ENCODE measurements at places on chromosomes 5 and 9.
A peak's percentile ranks its signal among the peaks of the same experiment; 100 is the strongest.

- DNase-seq, result no peak
These were observed 427.1 kb downstream of the PRELID2 start for GRCh38 chr5:145408048-145408341.

- no peak for DNase-seq
These were observed 1728.3 kb upstream of the CDH9 start for GRCh38 chr5:28766565-28767158.

- no peak for DNase-seq
These were observed 22.3 kb upstream of the DAB2 start for GRCh38 chr5:39447059-39447458.

GRCh38 chr9:130165579-130165978 lies 6.6 kb upstream of the NCS1 start:
- DNase-seq, result no peak

GRCh38 chr5:111733571-111733970 lies 23.4 kb downstream of the NREP start:
- no peak for DNase-seq

DNA sequence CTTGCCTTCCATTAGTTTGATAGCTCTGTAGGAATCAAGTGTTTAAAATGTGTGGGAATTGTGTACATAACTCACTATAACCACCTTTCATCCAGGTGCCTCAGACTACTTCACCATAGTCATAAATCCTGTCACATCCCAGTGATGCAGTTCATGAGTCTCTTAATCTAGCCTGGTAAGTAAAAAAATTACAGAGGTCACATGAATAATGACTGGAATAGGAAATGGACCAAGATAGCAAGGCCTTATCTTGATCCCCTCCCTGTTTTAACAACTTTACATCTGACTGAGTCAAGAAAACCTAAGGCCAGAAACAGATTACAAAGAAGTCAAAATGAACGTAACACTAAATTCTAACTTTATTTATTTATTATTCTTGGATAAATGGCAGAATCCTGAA lies 1.5 kb upstream of the RNF145 start:
- no peak for DNase-seq

DNA sequence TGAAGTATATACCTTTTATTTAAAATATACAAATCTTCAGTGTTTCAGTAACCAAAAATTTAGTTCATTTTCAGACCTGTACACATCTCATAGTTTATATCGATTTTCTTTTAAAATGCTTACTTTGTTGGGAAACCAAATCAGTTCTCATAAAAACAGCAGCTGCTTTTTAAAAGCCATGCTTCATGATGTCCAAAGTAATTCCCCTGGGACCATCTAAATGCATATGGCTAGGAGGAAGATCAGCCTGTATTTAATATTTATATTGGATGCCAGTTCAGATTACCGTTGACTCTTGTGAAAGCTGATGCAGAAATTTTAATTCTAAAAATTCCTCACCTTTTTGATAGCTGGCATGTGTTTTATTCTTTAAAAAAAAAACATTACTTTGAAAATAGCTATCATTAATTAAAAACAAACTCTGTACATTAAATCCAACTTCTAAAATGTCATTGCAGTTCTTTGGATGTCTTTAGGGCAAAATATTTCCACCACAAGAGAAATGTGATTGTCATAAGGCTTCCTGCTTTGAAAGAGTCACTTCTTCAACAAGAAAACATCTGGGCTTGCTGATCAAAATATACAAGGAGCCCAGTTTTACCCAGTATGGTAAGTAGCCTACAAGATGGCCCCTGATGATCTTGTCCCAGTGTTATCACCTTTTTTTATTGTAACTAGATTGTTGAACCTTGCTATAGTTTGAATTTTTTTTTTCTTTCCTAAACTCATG lies 1242.9 kb upstream of the CDH6 start:
- DNase-seq, result no peak

DNA sequence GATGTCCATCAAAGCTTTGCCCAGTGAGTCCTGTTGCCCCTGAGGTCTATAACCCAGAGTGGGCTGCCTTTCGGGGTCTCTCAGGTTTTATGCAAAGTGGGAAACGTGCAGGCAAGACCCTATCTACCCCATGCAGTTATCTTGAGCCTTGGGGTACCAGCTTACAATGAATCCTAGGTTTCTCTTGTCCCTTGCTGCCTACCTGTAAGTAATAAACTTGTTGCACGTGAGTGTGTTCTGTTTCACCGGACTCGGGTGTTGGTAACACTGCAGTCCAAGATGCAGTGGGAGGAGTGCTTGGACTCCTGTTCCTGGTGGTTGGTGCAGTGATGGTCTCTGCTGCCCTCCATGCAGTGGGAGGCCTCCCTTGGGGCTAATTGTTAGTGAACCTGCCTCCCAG lies 85.6 kb upstream of the ALDH1B1 start:
- no peak for DNase-seq

DNA sequence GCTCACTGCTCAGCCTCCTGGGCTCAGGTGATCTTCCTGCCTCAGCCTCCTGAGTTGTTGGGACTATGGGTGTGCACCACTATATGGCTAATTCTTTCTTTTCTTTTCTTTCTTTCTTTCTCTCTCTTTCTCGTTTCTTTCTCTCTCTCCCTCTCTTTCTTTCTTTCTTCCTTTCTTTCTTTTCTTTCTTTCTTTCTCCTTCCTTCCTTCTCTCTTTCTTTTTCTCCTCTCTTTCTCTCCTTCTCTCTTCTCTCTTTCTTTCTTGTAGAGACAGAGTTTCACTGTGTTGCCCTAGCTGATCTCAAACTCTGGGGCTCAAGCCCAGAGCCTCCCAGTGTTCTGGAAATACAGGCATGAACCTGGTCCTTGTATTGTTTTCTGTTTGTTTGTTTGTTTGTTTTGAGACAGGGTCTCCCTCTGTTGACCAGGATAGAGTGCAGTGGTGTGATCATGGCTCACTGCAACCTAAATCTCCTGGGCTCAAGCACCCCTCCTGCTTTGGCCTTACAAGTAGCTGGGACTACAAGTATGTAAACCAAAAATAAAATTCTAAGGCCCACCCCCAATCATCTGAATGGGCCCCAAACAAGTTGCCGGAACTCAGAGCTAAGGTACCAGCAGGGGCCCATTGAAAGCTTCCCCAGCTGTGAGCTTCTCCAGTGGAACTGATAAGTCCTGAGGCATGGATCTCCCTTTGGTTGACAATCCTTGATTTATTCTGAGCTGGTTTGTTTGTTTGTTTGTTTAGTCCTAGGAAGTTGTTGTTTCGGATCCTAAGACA lies 11.9 kb upstream of the BTF3 start:
- DNase-seq, result no peak

GRCh38 chr5:147949711-147950573 lies 43.6 kb upstream of the C5orf46 start:
- peak; percentile 15 for DNase-seq

DNA sequence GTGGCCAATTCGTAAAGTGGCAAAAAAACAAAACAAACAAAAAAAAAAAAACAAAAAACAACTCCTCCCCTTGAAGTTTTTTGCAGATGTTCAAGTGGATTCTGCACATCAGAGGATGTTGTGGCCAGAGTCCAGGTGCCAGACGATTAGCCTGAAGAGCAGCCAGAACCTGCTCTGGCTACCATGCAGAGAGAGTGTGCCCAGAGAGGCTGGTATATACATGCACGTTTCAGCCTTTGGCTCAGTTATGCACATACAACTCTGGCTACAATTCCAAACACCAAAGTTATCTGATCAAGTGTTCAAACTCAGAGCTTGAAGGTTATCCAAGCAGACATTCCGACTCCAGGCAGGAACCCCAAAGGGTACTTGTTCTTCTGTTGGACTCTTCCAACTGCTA lies 34.7 kb downstream of the GGTA1 start:
- DNase-seq, result no peak

GRCh38 chr9:115213818-115214334 lies 95.9 kb upstream of the TNC start:
- no peak for DNase-seq

- no peak for DNase-seq
These were observed 13.9 kb downstream of the TNFSF8 start for GRCh38 chr9:114916481-114916880.

- DNase-seq, result peak; percentile 18
These were observed 9.0 kb downstream of the CDX1 start for GRCh38 chr5:150175536-150175935.

DNA sequence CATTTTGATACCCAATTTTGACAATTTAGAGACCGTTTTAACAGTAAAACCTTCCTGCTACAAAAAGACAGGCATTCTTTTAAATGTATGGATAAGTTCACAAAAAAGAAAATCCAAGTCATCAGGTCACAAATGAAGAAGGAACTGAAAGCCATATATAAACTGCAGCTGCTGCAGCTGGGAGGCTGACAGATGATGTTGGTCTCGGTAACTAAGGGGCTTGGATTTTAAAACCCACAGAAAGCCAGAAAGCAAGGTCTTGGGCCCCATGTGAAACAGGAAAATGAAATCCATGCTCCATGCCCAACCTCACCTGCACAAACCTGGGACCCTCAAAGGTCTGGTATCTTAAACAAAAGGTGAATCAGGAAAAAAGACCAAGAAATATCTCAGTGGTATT lies 15.7 kb upstream of the C5orf34 start:
- no peak for DNase-seq

- DNase-seq, result no peak
These were observed 78.0 kb downstream of the ANXA2R start for GRCh38 chr5:42962124-42962523.

All from germinal center (tissue), 1 donor.